ENCODE measurements at places on chromosomes 6 and 20.
A peak's percentile ranks its signal among the peaks of the same experiment; 100 is the strongest.

DNA sequence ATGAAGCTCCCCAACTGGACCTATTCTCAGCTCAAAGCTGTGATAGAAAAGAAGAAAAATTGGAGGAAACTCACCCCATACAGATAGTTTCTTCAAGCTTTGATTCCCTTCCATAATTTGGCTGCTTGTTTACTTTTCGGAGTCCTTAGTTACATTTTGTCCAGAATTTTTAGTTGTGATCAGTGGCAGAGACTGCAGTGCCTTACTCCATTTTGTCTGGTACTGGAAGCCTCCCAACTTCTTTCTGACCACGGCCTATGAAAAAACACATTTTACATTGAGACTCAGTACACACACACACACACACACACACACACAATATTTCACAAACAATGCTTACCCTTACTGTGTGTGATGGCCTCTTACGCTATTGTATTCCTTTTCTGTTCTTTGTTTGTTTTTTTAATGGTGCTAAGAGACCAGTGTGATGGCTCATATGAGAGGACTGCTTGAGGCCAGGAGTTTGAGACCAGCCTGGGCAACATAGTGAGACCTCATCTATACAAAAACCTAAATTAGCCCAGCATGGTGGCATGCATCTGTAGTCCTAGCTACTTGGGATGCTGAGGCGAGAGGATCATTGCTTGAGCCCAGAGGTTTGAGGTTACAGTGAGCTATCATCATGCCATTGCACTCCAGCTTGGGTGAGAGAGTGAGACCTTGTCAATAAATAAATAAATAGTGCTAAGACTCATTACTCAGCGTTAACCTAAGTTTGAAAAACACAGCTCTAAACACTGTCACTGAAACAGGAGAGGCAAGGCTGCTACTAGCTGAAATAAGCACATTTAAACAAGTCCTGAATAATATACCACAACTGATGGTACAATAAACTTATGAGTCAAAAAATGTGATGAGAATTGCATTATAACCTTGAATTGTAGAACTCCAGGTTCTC, 13.8 kb upstream of the RNF8 start:
- no peak for DNase-seq

GRCh38 chr6:131745476-131745875, 34.7 kb upstream of the CTAGE9 start:
- DNase-seq = no peak

DNA sequence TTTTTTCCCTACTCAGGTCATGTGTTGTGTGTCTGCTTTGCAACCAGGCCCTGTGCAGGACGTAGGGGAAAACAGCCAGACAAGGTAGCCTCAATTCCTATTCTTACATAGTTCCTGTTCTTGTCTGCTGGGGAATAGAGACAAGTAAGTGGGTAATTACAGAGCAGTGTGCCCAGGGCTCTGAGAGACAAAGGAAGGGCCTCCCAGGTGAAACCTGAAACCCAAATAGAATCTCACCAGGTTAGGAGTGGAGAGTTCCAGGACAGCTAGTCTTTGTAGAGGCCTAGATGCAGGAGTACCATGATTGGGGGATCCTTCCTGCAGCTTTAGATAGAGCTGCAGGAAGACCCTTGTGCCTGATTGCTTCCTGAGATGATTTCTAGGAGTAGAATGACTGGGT, 48.4 kb downstream of the DHX35 start:
- DNase-seq = no peak

DNA sequence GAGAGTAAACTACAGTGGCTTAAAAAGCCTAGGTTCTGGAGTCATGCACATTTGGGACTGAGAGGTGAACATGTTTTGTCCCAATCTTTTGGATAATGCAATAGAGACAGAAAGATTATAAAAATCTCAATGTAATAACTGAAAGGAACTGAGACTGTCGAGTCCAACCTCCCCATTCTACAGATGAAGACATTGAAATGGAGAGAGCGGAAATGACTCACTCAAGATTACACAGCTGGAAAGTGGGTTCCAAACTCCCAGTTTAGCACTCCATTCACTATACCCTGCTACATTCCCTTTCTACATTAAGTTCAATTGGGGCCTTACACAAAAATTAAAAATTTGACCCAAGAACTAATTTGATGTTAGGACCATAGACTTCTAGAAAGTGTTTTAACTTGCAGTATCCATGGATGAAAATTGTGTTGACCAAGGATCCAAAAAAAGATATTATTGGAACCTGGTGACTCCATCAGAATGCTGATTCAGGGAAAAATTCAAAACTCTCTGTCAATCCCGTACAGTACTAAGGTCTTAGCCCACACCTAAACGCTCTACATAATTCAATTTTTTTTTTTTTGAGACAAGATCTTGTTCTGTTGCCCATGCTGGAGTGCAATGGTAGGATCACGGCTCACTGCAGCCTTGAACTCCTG, 1.5 kb upstream of the ILRUN start:
- no peak for DNase-seq

DNA sequence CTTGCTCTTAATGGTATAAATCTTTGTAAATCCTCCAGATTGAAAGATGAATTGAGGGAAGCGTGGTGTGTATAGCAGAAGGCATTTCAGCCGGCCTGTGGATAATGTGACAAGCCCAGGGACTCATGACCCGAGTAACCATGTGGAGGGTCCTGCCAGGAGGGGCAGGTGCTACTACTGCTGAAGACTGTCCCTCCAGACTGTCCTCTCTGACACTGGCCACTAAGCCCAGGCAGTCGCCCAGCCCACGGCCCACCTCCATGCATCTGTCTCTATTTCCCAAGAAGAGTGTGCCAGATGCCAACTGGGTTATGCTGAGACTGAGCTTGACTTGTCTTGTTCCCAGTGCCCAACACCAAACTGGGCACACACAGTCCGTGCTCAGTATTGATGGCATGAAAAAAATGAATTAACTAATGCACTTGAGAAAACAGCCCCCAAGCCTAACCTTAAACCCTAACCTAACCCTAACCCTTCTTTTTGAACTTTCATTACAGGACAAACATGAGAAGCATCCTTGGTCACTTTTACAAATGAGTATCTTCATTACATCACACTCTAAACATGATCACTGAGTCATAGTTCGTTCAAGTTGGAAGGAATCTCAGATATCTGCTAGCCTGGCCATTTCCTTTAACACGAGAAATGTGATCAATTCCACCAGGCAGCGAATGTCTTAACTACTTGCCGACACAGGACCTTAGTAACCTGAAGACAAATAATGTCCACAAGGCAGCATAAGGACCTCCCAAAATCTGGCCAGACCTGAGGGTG, 182.2 kb upstream of the RREB1 start:
- DNase-seq = no peak

DNA sequence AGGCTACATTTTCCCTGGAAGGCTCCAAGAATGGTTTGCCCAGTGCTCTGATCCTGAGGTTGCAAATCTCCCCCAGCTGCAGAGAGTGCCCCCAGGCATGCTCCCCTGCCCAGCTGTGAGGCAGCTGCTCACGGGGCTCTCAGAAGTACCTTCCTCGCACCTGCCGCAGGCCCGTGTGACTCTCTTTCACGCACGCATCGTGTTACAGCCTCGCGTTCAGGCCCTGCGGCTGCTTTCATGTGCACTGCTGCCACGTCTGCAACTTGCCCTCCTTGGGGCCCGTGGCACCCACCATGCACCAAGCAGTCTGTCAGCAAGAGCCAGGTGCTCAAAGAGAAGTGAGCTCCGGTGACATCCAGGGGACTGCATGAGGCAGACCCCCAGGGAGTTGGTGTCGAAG, 28.6 kb upstream of the SPO11 start:
- DNase-seq = no peak

DNA sequence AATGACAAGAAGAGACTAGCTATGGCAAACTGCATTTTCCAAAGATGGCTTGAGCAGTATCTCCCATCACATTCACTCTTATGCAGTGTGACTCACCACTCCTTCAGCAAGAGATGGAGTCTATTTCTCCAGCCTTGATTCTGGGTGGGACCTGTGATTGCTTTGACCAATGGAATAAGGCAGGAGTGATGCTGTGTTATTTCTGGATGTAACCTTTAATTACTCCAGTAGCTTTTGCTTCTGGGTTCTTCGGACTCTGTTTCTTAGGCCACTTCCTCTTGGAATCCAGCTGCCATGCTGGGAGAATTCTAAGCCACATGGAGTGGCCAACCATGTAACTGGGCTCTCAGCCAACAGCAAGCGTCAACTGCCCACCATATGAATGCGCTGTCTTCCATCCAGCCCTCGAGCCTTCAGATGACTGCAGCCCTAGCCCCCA, 50.7 kb downstream of the TGM2 start:
- no peak for DNase-seq

GRCh38 chr6:170444056-170444591, 109.0 kb downstream of the PSMB1 start:
- no peak for DNase-seq

- no peak for DNase-seq
Measured at GRCh38 chr6:133631421-133631820, 257.5 kb upstream of the TCF21 start.

GRCh38 chr20:4069751-4070150, 54.4 kb upstream of the RNF24 start:
- no peak for DNase-seq

DNA sequence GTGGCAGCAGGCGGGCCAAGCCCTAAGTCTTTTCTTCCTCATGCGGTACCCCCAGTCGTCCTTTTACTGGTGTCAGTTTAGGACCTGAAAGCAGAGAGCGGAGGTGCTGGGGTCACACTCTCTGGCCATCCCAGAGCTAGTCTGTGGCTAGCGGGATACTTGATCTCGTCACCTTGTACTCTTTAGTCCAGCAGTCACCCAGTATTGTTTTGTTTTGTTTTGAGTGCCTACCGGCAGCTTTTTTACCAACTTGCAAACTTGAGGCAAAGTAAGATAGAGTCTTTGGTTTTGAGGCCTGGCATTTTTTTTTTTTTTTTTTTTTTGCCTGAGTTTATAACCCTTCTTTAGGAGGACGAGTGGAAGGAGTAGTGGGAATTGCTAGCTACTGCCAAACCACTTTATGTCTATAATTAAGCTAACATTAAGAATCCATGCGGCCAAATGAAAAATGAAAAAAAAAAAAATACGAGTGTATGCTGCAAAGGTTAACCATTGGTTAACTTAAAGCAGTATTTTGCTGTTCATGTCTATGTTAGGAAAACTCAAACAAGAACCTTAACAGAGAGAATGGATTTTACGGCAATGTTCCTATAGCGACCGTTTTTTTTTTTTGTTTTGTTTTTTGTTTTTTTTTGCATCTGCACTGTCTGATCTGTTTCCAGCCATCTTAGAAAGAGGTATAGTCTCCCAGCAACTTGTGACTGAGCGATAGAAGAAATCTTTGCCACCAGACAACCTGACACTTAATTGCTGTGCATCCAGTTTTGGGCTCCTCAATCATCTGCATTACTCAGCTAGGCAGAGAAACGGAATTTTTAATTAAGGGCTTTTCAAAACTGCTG, 56.9 kb downstream of the FAM217A start:
- DNase-seq = no peak

GRCh38 chr6:90485635-90486277, 101.1 kb downstream of the MAP3K7 start:
- no peak for DNase-seq

DNA sequence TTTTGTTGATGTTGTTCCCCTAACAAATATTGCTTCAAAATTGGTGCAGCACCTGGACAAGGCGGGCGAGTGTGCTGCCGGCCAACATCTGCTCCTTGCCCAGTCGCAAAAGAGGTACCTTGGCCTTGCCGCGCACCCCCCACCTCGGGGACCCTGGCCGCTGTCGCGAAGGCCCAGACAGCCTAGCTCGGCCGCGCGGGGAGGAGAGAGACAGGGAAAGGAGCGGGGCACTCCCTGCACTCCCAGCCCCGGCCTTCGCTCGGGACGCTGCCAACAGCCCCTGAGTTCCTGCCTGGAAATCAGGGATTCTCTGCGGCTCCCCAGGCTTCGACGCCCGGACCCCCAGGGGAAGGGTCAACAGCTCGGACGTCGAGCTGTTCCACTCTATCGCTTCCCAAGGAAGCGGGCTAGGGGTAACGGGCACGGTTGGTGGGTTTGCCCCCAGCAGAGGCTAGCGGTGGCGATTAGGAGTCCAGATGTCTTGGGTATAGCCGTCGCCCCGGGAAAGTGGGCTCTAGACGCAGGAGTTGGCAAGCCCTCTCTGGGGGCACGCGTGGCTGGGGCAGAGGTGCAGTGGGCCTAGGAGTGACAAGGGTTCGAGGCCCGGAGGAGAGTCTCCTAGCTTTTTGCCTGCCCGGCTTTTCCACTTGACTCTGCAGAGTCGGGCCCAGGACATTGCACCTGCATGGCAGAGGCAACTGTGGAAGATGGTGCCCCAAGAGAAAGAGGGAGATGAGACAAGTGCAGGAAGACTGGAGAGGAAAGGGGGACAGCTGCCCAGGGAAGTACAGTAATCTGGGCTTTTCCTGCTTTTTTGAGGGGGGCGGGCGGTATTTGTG, 8.2 kb downstream of the POU3F2 start:
- no peak for DNase-seq

- DNase-seq = peak; percentile 62
Measured at GRCh38 chr6:29926413-29927274, 15.7 kb upstream of the HLA-A start.
